ENCODE measurements at places on chromosomes 5 and 9.

GRCh38 chr5:5373351-5373989, 49.0 kb upstream of the ICE1 start:
- DNase-seq: no peak

DNA sequence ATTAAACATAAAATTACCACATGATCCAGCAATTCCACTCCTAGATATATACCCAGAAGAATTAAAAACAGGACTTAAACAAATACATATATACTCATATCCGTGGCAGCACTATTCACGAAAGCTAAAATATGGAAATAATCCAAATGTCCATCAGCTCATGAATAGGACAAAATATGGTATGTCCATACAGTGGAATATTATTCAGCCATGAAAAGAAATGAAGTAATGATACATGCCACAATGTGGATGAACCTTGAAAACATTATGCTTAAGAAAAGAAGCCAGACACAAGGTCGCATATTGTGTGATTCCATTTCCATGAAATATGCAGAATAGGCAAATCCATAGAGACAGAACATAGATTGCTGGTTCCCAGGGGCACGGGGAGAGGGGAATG, 24.8 kb upstream of the AFAP1L1 start:
- no peak for DNase-seq

DNA sequence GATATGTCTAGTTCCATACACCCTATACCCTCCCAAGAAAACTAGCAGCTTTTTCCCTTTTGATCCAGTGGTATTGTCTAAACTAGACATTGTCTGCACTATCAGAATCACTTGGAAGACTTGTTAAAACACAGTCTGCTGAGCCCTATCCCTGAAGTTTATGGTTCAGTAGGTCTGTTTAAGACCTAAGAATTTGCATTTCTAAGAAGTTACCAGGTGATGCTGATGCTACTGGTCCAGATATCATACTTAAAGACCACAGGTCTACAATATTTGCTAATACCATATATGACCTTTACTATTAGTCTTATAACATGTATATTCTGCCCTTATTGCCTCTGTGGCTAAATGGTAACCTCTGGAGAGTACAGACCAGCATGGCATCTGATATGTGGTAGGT, 23.3 kb downstream of the SKIC3 start:
- no peak for DNase-seq

- DNase-seq: no peak
Measured at GRCh38 chr9:135265931-135266330, 178.5 kb downstream of the OLFM1 start.

- no peak for DNase-seq
Measured at GRCh38 chr5:174344335-174344734, 298.8 kb downstream of the NSG2 start.

DNA sequence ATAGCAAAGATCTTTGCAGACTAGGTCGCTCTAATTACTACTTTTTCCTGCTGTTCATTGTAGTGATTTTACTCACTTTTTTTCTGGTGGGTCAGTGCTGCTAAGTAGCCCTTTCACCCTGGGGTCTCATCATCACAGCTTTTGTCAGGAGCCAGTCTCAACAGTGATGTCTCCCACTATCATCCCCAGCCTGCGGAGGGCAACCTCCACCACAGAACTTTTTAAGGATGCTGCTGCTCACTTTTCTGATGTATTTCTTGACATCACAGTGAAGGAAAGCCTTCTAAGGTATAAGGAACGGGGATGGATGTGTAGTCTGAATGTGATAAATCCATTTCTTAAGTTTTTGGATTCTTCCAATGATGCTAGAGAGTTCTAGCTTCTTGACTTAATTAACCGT, 242.5 kb upstream of the RIOK2 start:
- no peak for DNase-seq

DNA sequence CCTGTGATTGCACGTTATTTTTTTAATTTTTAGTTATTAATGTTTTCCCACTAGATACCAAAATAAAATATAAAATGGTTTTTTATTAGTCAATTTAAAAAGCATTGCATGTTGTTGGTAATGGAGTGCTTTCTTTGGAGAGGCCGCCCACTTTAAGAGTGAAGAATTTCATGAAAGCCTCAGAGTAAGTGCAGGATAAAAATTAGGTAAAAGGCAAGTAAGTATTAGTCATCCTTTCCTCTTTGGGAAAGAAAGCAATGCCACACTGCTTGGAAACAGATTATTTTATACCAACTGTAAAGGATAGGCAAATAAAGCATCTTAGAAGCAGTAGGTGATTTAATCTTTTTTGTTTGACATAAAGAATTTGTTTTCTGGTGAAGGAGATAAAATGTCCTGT, 62.9 kb downstream of the HSD17B4 start:
- peak; percentile 8 for DNase-seq

- no peak for DNase-seq
Measured at GRCh38 chr9:136495238-136495800, 12.5 kb upstream of the SEC16A start.

GRCh38 chr9:123835821-123836220, 94.1 kb downstream of the DENND1A start:
- no peak for DNase-seq

DNA sequence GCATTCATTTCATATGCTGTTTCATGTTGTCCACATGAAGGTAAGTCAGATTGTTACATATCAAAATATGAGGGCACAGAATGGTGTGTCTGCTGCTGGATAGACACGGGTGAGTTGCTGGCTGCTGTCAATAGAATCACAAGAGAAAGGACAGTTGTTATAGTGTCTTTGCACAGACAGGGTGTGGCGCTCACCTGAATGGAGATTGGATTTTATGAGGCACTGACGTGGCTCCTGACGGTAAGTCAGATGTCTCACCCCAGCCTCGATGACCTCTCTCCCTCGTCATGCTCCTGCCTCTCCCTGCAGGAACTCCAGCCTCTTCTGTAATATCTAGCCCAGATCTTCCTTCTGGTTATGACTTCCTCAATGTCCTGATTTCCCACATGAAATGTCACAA, 75.4 kb upstream of the SELENOP start:
- DNase-seq: no peak

DNA sequence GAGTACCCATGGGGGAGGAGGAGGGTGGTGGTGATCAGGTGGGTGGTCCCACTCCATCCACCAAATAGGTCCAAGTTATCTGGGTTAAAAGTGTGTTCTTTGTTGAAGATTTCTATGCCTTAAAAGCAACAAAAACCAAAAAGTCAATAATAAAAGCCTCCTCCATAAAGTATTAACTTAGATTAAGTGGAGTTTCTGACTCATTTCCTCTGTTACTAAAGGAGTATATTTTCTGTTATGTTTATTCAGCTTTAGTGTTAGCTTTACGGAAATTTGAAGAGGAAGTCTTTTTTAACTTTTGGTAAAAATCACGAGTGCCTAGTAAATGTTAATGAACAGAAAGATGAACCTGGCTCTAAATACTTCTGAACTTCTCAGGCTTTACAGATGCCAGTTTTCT, 17.8 kb downstream of the FBXO38 start:
- peak; percentile 41 for DNase-seq

- DNase-seq: no peak
Measured at GRCh38 chr5:36383942-36384341, 82.2 kb upstream of the RANBP3L start.

All from A172 (cell line).